Stimulated activated naive CD8-positive, alpha-beta T cell treated with anti-CD3 and anti-CD28 coated beads, Interleukin-15, Interleukin-2, amounts not matched to agents 100 U/mL and 50 U/mL, for 24 hours (primary cell): ENCODE measurements at places on chromosomes 12 and 14.

- no peak for DNase-seq
These were observed 95.9 kb downstream of the LRRC74A start for GRCh38 chr14:76922092-76922491.

GRCh38 chr12:24839268-24839791 lies 109.6 kb downstream of the BCAT1 start:
- peak; percentile 66 for DNase-seq

DNA sequence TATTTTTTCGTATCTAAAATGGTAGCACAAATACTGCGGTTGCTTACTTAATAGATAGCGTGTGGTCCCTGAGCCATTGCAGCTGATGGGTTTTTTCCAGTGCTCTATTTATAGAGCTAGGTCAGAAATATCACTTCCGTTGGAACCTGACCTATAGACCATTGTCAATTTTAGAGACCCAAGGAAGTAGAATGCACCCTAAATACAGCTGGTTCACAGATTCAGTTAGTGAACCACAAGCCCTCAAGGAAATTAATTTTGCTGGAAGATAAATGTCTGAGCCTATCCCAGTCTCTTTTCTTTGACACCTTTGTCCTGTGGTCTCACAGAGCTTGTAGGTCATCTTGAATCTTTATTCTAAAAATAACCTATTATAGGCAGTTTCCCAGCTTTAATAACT lies 391.0 kb downstream of the ZFP36L1 start:
- DNase-seq = no peak

DNA sequence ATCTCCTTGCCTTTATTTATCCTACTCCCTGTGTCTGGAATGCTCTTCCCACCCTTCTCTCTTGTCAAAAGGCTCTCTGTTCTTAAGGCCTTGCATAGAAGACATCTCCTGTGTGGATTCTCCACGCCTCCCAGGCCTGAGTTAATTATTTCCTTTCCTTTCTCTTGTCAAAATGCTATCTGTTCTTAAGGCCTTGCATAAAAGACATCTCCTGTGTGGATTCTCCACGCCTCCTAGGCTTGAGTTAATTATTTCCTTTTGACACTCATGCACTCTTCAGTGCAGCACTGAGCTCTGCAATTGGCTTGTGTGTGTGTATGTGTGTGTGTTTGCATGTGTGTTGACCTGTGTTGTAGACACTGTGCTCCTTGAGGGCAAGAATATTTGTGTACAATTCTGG lies 52.1 kb upstream of the DCD start:
- no peak for DNase-seq

DNA sequence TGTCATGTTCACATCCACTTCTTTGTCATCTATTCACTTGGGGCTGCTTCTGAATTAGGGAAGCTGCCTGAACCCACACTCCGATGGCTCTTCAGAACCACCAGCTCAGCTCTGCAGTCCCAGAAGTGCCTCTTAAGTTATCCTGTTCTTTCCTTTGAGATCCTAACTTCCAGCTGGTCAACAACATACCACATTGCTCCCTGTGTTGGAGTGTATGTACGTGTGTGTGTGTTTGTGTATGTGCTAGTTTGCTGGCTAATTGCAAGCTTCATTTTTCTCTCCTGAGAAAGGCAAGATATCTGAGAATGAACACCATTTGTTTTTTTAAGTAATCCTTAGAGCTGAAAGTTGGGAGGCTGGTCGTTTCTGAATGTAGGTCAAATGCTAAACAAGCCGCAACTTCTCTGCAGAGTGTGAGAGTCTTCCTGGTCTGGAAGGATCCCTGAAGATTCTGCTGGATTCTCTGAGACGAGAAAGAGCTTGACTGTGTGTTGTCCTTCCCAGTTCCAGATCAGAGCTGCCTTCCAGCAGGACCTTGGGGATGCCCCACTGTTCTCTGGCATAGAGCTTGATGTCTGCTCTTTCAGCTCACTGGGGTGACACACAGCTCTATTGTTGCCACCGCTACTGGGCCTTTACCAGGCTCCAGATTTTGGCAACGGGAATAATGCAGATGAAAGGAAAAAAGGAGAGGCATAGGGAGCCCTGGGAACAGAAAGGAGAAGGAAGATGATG lies 839 bp downstream of the GSG1 start:
- DNase-seq = no peak
